ENCODE measurements at places on chromosomes 11 and 22.

DNA sequence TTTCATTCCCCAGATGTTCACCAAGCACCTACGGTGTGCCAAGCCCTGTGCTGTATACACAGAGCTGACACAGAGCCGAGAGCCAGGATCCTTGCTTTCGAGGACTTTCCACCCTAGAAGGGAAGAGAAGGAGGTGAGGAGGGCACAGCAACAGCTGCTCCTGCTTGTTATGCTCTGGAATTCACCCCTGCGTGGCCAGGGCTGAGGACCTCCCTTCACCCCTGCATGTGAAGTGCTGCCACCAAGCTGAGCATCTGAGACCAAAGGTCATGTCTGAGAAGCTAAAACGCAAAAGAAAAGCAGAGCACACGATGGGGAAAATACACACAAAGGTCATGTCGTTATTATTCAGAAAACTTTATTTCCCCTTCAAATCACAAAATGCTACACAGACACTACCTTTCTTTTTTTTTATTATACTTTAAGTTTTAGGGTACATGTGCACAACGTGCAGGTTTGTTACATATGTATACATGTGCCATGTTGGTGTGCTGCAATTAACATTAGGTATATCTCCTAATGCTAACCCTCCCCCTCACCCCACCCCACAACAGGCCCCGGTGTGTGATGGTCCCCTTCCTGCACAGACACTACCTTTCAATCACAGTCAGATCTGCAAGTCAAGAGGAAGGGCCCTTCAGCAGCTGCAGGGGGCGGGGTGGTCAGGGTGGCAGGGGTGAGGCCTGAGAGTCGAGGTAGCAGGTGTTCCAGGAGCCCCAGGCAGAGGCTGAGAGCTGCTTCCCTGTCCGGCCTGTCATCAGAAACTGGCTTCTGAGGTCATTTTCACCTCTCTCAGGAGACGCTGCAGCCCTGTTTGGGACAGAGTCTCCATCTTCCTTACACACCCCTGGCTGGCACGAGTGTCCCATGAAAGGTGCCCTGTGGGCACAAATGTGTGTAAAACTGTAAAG lies 40.1 kb upstream of the PRR5 start:
- no peak for DNase-seq

DNA sequence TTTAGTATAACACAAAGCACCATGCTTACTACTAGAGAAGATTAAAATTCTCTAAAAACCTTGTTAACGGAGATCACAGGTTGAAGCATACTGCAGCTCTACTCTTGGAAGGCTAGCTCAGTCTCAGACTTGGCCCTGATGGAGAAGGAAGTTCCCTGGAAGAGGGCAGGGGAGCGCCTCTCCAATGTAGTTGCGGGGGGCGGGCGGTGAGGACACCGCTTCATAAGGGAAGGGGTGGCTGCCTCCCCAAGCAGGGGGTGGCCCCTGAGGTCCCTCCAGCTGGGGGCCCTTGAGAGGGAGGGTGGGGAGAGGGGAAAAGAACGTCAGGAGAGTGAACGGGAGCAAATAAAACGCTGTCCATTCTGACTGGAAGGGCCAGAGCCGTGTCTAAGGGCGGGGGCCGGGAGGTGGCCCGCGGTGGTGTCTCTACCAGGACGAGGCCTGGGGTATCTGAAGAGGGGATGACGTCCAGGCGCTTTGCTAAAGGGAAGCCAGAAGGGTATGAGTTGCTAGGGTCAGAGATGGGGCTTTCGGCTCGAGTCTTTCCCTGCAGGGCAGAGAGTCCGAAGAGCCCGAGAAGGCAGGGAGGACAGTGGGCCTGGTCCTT lies 553 bp upstream of the USP47 start:
- no peak for DNase-seq

- no peak for DNase-seq
Observed at GRCh38 chr22:33969045-33969444, 48.8 kb upstream of the LARGE1 start.

DNA sequence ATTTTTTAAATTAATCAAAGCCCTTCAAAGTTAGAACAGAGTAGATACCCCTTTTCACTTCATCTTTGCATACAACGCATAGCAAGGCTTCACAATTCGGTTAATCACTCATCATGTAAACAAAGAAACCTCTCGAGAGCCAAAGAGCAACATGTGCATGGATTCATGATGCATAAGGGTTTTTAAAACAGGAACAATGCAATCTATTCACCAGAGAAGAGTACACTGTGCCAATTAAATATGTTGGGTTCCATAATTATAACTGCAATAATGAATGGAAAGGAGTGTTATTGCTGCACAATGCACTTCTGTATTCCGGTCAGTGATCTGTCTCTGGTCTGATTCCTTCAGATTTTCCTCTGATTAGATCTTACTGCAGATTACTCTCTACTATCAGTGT lies 45.3 kb downstream of the CADM1 start:
- no peak for DNase-seq

DNA sequence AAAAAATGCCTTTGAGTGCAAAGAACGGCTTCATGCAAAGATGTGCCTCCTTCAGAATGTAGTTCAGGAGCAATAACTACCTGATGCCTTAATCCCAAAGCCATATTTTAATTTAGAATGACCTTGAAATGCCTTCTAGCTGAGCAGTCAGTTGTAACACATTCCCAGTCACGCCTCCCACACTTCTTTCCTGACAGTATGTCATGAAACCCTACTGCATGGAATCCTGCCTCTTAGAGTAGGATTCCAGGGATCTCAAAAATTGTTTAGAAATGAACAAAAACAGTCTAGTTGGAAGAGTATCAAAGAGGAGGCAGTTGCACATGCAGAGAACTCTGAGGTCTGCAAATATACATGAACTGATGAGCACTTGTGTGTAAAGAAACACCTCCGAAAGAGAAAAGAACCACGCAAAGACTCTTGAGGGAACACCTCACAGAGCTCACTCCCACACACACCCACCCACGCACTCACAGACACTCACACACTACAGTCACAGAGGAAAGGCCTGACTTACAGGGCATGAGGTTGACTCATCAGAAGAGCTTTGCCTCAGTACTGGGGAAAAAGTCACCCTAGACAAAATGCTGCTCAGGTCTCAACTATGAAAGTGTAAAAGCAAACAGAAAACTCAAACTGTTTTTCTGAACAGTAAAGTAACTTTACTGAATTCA lies 77.4 kb downstream of the GGTLC2 start:
- peak; percentile 59 for DNase-seq

- no peak for DNase-seq
Observed at GRCh38 chr11:64784813-64785581, 6.7 kb upstream of the SF1 start.

DNA sequence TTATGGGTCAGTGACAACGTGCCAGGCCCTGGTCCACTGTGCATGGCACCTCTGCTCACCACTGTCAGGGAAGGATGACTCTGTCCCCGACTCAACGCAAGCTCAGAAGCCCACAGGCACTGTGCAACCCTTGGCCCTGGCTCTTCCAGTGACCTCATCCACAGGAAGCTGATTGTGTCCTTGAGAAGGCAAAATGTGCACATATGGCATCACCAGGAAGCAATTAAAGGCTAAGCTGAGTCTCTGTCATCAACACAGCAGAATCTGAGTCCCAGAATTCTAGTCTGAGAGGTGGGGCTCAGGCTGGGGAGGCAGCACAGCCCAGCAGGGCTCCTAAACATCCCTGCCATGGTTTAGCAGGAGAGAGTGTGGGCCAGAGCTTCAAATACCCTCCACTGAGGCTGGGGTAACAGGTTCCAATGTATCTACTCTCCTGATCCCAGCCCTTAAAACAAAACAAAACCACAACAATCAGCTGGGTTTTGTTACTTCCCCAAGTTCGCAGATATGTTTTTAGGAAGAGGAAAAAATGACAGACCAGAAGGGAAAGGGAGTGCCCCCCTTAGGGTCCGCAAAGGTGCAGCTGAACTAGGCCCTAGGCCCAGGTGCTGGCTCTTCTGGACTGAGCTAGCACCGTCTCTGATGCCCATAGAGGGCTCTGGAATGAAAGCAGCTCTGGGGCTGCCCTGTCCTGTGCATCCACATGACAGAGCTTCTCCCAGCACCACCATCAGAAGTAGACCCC lies 33.5 kb upstream of the GNAZ start:
- no peak for DNase-seq

DNA sequence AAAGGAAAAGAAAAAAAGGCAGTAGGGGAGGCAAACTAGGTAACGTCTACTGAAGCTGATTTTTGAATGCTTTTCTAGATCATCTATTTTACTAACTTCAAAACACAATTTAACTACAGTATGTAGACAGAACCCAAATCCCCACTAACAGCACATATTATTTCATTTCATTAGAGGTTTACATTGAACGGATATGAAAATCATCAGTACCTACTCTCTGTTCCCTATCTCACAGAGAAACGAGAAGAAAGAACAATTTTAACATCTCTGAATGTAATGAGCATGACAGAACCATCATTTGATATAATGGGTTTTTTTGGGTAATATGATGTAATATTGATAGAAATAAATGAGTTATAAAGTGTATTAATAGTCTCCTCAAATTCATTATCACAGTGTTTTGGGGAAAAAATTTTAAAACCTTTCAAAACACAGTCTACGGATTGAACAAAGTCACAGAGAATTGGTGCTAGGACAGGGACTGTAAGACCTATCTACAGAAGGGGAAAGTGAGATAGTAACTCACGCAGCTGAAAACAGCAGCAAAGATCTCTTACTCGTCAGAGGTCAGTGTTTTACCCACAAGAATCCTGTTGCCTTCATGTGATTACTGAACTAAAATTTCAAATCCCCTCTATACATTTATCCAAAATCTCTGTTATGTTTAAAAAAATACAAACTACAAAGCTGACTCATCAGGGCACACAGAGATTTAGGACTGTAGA lies 77.3 kb downstream of the ZBTB44 start:
- DNase-seq: no peak

DNA sequence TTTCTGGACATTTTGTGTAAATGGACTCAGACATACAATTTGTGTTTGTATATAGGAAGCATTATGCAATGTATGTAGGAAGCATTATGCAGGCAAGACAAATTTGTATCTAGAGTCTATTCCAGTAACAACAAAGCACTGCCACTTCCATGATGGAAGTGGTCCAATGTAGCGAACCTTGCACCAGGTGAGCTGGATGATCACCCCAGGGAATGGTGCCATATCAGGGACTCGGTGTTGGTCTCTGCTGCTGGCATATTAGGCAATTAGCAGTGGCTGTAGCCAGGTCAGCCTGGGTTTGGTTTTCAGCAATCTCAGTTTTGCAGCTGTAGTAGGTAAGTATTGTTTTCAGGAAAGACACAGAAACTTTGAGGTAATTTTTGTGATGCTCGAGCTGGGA lies 12.8 kb downstream of the ZFP91 start:
- no peak for DNase-seq

GRCh38 chr11:33869481-33870422 lies 22.1 kb downstream of the LMO2 start:
- no peak for DNase-seq

- no peak for DNase-seq
Observed at GRCh38 chr11:105181521-105181920, 42.0 kb upstream of the CARD18 start.

- no peak for DNase-seq
Observed at GRCh38 chr11:67307545-67308001, 4.2 kb downstream of the SSH3 start.

DNA sequence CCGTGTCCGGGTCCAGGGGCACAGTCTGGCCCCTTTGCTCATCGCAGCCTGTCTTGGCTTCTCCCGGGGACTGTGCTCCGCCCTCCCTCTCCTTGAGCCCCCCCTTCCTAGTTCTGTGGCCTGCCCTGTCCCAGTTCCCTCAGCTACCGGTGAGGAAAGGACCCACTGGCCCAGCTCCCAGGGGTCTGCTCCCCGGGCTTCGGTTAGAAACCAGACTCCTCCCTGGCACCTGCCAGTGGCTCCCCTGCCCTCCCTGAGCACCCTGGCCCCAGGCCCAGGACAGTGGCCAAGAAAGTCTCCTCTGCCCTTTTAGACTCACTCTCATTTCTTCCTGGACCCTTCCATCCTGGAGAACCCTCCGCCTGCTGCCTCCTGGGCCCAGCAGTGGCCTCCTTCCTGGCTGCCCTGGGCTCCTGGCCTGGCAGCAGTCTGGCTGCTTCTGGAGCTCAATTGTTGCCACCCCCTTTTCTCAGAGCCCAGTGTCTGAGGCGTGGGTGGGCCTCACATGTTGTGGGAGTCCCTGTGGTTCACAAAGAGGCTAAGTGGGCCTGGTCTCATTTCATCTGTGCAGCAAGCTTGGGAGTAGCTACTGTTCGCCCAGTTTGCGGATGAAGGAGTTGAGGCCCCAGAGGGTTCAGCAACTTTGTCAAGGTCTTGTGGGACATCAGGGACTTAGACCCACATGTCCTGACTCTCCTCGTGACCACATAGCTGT lies 12.6 kb downstream of the PRDM11 start:
- DNase-seq: no peak

GRCh38 chr11:91902312-91902711 lies 322.3 kb upstream of the FAT3 start:
- no peak for DNase-seq

GRCh38 chr11:119908573-119908904 lies 179.5 kb upstream of the NECTIN1 start:
- DNase-seq: no peak

- DNase-seq: no peak
Observed at GRCh38 chr11:113392236-113392921, 4.8 kb downstream of the ANKK1 start.

GRCh38 chr22:18103527-18104269 lies 6.9 kb upstream of the TUBA8 start:
- no peak for DNase-seq

DNA sequence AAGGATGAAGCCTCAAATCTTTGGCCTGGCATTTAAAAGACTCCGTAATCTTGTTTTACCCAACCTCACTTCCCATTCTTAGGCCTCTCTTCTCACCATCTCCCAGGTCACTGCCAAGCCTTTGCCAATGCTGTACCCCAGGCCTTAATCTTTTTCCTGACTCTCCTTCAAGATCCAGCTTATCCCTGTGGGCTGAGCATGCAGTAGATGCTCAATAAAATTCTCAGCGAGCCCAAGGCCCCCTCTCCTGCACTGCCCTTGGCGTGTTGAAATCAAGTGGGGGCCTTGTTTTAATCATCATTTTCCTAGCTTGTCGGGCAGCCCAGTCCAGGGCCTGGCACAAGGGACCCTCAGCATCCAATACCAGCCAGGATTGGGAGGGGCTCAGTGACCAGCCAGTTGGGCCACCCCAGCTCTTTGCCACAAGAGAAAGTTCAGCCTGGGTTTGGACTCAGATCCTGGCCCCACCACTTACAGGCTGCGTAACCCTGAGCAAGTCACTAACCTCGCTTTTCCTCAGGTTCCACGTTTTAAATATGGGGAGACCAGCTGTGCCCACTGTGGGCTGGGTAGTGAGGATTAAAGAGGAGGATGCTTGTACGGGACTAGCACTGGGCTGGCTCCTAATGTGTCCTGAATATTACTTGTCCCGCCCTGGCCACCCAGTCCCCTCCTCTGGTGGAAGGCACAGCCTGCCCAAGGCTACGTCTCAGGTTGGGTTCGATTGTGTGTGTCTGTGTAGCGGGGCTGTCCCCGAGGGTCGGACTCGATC lies 943 bp upstream of the YWHAH start:
- no peak for DNase-seq

GRCh38 chr22:44335903-44336803 lies 23.4 kb upstream of the SHISAL1 start:
- no peak for DNase-seq

DNA sequence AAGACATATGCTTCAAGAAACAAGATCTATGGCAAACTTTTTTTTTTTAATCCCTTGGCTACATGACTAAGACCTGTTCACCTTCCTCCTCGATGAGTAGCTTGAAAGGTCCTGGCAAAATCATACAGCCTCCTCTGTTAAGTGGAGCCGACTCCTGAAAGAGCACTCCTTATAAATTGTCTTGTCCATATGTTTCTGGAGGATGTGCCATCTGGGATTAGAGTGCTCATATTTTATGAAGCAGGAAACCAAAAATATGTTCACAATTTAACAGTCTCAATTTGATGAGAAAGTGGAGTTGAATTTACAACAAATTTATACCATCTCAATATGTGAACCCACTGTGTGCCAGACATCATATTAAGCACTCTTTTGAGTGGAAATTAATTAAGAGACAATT lies 912.1 kb upstream of the FAT3 start:
- DNase-seq: no peak
